H4 (cell line): ENCODE measurements at places on chromosomes 7 and 10. TPM values are rescaled to one million over a fixed set of nuclear protein-coding genes. Genes with fewer than 3 reads are reported as not detected.

The SLC18A3 gene
- not detected in 2 replicates for total RNA-seq

The HECW1 gene
- total RNA-seq = 25.9 and 33.8 TPM in 2 replicates

The OR6V1 gene
- total RNA-seq = not detected in 2 replicates

The STEAP2 gene
- total RNA-seq = 5.8 and 9.0 TPM in 2 replicates

DNA sequence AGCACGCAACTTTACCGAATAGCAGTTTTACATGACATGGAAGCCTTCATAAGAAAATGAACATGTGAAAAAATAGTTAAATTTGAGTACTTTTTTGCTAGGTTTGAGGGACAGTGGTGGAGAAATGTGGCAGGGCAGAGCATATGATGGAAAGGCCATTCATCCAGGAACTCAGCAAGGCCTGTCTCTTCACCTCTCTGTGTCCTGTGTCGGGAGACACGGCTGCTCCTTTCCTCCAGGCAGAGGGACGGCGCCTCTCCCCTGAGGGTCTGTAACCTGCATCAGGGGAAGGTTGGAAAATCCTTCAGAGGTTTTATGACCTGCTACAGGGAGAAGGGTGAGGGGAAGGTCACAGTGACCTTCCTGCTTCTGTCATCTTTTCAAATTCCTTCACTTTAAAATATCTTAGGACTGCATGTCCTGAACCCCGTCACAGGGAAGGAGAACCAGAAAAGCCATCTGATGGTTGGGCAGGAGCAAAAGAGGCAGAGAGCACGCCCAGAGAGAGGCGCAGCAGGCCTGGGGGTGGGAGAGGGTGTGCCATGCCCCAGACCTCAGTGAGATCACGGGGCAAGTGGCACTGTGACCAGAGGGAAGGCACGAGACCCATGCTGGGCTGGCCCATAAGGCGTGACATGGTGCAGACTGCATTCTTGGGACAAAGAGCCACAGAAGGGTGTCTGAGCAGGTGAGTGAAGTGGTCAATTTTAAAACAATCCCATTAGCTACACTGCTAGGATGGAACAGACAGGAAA, 44.0 kb downstream of the GSDME start:
- DNase-seq = peak; percentile 10

- no peak for DNase-seq
These were observed 152.6 kb upstream of the KLF14 start for GRCh38 chr7:130886438-130887135.

- no peak for DNase-seq
These were observed 56.8 kb downstream of the MPP7 start for GRCh38 chr10:28246023-28246422.

DNA sequence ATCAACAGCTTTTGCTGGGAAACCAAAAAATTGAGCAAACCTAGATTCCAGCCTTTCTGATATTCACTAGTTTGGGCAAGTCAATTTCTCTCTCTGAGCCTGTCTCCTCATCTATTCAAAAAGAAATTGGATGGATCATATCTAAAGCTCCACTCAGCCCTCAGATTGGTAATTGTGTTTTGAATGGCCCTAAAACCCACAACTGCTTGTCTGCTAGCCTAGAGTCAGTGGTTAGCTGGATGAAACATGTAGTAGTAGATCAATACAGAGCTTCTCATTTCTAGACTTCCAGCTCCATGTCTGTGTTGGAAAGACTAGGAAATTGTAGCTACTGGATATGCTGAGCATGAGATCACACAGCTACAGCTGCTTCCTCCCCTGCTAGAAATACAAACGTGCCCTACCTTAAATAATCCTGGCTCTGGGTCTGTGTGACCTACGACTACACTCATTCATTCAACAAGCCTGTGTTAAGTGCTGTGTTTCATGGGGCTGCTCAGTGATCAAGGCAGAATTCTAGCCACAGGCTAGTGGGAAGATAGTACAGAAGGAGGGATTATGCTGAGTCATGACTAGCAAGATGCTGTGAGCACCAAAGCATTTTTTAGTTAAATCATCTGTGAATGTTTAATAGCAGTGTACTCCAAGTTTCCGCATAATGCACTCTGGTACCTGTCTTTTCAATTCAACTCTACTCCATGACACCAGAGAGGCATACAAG, 15.7 kb downstream of the DNTT start:
- peak; percentile 14 for DNase-seq

DNA sequence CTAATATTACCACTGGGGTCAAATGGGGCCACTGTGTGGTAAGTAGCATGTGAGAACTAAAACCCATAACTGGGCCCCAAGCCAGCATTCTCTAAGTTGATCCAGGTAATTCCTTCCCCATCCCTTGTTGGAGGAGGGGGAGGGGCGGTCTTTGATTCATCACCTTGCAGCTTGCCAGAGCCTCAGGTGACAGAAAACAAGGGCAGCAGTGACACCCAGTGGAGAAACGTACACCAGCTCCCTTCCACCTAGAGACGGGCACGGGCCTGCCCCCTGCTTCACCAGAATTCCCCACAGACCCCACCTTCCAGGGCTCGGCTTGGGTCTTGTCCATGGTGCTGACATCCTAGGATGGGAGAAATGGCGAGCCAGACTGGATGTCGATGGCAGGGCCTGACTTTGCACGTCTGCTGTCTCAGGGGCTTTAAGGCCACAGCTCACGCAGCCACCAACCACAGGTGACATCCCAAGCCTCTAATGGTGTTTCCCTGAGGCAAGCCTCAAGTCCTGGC, 102.0 kb downstream of the STRA8 start:
- peak; percentile 49 for DNase-seq

DNA sequence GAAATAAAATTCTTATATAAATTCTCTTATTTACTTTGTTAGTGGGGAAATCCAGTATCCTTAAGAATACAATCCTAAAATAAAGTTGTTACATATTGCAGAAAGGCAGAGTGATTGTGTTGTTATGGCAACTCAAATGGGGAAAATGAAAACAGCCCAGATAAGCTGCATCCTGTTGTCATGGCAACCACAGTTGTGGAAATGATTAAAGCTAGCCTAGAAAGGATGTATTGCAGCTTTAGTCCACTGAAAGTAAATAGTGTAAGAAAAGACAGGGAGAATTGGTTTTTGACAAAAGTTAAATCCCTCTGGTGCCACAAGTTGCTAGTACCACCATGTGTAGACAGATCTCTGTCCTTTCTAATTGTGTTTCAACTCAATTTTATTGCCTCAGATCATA, 43.2 kb downstream of the BTRC start:
- no peak for DNase-seq
